ENCODE measurements at places on chromosomes 6 and 20.

GRCh38 chr6:7580927-7581618, 8.9 kb upstream of the SNRNP48 start:
- DNase-seq, result no peak

DNA sequence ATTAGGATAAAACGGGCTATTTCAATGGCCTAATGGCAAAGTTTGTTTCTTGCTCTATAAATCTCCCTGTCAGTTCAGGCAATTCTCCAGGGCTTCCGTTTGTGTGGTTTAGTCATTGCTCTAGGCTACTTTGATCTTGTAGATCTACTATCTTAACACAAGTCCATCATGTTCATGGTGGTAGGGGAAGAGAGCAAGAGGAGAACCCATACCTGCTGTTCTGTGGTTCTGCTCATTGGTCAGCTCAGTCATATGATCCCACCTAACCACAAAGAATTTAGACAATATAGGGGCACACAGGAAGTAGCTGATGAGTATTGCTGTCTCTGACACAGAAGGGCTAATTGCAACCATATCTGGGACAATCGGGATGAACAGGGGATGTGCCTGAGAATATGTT, 4.9 kb upstream of the DEK start:
- no peak for DNase-seq

DNA sequence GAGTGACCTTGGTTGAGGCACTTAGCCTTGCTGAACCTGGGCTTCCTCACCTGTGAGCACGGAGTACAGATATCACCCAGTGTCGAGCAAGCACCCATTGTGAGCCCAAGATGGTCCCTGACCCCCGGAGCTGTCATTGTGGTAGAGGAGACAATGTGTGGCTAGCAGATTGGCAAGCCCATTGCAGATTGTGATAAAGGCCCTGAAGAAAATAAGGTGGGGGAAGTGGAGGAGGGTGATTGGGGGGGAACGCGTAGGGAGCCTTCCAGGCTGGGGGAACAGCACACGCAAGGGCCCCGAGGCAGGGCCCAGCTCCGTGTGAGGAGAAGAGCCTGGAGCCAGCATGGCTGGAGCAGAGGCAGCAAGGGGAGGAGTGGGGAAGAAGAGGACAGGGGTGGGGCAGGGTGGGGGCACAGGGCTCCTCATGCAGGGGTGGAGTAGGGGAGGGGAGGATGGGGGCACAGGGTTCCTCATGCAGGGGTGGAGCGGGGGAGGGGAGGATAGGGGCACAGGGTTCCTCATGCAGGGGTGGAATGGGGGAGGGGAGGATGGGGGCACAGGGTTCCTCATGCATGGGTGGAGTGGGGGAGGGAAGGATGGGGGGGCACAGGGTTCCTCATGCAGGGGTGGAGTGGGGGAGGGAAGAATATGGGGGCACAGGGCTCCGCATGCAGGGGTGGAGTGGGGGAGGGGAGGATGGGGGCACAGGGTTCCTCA, 7.0 kb downstream of the CEBPB start:
- no peak for DNase-seq

DNA sequence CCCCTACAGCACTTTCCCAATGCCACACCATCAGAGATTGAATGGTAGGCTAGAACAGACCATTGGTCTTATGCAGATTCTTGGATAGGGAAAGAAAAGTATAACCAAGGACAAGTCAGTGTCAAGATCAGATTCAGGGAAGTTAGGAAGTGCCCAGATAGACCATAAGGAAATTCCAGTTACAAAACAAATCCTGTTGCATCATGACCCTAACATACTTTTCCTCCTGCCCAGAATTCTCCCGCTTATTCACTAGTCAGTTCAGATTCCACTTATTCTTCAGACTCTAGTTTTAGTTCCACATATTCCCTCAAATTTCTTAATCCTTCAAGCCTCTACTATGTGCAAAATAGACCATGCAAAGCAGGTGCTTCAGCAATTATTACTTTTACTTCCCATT, 20.7 kb downstream of the METTL24 start:
- no peak for DNase-seq

- no peak for DNase-seq
Measured at GRCh38 chr6:395432-396125, 4.0 kb downstream of the IRF4 start.

DNA sequence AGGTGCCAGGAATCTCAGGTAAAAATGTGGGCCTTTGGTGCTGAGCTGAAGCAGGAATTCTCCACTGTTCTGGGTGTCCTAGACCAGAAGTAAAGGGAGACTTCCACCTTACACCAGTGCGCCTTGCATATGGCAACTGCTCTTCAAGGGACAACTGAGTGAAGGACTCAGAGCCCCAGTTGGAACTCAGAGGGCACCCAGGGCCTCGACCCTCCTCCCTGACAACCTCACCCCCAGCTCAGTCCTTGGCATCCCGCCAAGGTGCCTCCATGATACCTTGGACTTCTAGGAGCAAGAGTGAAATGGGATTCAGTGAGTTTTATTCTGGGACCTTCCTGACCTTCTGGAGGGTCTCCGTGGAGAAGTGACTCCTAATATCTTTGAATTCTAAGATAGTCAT, 153.7 kb upstream of the PROKR2 start:
- no peak for DNase-seq

GRCh38 chr6:114280239-114280982, 62.4 kb downstream of the HS3ST5 start:
- no peak for DNase-seq

- DNase-seq, result no peak
Measured at GRCh38 chr6:68947721-68948120, 312.6 kb downstream of the ADGRB3 start.
